ENCODE measurements at places on chromosomes 2 and 18.

DNA sequence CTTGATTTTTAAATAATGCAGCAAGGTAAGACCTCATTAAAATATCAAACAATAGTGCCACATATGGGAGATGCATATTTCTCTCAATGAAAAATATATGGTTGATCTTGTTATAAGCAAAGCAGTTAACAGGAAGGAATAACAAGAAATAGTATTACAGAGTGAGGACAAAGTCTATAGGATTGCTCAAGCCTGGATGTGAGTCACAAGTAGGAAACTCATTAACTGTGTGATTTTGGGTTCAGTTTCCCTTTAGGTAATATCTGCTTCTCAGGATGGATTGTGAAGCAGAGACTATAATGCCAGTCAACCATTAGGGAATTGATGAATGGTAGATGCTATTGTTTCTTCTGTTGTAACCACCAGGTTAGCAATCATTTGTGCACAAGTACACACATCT, 42.9 kb upstream of the SPHKAP start:
- no peak for DNase-seq

DNA sequence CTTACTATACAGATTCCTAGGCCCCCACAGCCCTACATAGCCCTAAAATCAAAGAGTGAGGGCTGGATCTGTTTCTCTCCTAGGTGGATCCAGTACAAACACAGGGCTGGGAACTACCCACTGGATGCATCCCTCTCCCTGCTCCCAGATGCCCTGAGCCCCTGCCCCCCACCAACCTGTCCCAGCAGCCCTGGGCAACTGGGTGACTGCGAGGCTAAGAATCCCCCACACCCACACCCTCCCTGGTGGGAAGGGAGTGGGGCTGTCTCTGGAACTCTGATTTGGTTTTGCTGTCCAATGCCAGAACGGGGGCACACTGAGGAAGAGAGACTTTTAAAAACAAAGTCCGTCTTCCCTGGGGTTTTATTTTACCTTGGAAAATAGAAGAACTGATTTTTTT, 113.1 kb downstream of the SMAD7 start:
- DNase-seq = no peak

GRCh38 chr2:15299904-15300520, 261.1 kb downstream of the NBAS start:
- DNase-seq = no peak

DNA sequence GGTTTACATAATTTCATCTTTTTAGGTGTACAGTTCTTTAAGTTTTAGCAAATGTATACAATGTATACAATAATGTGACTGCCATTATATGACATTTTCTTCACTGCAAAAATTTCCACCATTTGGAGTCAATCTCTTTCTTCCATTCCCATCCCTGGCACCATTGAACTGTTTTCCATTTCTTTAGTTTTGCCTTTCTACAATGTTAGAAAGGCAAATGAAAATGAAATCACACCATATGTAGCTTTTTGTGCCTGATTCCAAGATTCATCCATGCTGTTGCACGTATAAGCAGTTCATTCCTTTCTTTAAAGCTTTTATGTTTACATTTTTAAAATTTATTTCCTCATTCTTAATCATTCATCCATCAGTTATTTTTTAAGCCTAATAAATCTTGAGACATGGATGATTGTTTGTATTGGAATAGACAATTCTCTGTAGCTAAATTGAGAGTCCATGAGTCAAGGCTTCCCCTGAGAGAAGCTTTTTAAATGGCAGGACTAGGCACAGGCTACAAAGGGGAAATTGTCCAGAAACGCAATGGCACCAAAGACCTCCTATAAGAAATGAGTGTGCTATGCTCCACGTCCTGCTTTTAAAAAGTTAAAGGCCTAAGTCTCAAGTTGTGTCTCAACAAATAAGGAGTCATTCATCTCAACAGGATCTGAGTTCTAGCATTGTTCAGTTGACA, 8.7 kb upstream of the COL5A2 start:
- no peak for DNase-seq

DNA sequence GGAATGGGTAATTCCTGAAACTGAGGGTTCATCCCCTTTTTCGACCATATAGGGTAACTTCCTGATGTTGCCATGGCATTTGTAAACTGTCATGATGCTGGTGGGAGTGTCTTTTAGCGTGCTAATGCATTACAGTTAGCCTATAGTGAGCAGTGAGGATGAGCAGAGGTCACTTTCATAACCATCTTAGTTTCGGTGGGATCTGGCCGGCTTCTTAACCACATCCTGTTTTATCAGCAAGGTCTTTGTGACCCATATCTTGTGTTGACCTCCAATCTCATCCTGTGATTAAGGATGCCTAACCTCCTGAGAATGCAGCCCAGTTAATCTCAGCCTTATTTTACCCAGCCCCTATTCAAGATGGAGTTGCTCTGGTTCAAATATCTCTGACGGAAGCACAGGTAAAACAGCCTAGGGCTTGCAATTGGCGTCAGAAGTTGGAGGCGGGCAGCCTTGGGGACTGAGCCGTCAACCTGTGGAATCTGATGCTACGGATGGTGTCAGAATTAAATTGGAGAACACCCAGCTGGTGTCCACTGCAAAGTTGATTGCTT, 19.5 kb downstream of the RALBP1 start:
- no peak for DNase-seq

- no peak for DNase-seq
Observed at GRCh38 chr18:2910261-2910660, 63.5 kb downstream of the EMILIN2 start.

- DNase-seq = no peak
Observed at GRCh38 chr18:27787547-27787946, 389.4 kb downstream of the CDH2 start.

DNA sequence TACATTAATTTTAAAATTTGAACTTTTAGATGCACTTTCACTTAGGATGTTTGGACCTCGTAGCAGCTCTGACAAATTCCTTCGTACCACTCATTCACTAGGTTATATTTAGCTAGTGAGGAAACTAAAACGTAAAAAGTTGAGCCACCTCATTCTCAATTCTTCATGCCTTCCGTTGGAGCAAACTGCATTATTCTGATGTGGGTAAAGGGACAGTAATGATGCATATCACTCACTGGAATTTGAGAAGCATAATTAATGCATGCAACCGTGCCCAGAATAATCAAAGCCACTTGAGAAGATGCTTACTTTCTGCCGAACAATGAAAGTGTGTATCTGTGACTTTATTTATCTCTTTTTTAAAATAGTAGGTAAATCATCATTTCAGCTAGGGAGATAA, 2.2 kb downstream of the CNOT9 start:
- no peak for DNase-seq

GRCh38 chr2:55239656-55240222, 7.3 kb downstream of the RPS27A start:
- no peak for DNase-seq

- DNase-seq = no peak
Observed at GRCh38 chr18:13932285-13933025, 17.1 kb upstream of the MC2R start.
